Activated B cell treated with CpG ODN at 0.5 μM for 24 hours (primary cell): ENCODE measurements at places on chromosomes 12 and 14.

DNA sequence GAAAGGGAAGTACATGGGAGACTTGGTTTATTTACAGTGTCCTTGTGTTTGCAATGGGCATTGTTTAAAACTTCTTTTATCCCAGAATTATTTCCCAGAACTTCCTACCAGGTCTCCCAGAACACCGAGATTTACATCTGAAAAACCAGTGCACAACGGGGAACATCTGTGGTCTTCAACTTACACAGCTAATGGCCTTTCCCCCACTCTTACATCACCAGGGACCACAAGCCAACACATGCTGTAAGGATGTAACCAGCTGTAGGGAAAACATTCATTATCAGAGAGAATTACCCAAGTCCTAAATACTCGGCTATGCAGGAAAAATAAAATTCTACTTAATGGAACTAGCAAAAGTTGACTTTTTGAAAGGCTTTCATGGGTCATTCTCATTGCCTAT is 267.6 kb downstream of the DUSP6 start:
- no peak for DNase-seq

DNA sequence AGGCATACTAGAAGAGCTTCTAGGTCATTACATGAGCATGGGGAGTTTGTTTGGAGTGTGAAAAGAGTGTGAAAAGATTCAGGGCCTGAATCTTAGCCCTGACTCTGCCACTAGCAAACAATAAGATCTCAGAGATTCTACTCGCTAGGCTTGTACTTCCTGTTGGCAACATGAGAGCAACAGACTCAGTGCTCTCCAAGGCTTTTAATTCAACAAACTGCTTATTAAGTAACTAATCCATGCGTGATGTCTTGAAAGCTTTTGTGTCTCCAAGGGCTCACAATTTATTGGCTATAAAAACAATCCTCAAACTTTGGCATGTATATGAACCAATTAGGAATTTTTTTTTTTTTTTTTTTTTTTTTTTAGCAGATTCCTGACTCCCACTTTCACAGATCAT is 105.1 kb downstream of the STXBP6 start:
- DNase-seq: no peak

DNA sequence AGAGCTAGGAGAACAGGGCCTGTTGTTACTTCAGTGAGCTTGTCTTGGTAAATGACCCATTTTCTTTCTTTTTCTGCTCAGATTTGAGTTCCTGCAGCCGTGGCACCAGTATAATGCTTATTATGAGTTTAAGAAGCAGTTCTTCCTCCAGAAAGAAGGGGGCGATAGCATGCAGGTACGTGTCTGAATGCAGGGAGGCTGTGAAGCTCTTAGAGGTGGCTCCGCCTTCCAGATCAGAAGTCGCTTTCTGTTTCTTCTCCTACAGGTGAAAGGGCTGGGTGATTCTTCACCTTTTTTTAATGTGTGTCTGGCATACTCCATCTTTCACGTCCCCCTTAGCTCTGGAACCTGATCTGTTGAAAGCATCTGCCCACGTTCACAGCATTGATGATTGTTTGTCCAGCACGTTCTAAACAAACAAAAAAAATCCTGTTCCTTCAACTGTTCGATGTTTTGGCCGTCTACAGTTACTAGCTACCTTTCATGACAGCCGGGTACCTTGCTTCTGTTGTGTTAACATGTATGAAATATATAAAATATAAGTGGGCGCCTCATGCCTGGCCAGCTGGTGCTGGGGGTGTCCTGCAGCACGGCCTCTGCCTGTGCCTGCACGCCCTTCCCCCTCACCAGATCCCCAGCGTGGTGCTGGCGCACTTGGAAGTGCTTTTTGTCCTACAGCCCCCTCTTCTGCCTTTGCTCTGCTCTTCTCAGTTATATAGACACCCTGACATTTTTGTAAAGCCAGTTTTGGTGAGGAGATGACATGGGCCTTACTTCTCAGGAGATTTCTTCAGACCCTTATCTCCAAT is 44.6 kb downstream of the SFSWAP start:
- DNase-seq: no peak

GRCh38 chr12:82383930-82384552 is 25.7 kb downstream of the METTL25 start:
- no peak for DNase-seq

GRCh38 chr12:5022465-5023061 is 21.1 kb upstream of the KCNA5 start:
- DNase-seq: peak; percentile 49

GRCh38 chr12:130658145-130658911 is 57.8 kb downstream of the RIMBP2 start:
- no peak for DNase-seq

GRCh38 chr12:124279315-124279714 is 15.6 kb upstream of the RFLNA start:
- no peak for DNase-seq

DNA sequence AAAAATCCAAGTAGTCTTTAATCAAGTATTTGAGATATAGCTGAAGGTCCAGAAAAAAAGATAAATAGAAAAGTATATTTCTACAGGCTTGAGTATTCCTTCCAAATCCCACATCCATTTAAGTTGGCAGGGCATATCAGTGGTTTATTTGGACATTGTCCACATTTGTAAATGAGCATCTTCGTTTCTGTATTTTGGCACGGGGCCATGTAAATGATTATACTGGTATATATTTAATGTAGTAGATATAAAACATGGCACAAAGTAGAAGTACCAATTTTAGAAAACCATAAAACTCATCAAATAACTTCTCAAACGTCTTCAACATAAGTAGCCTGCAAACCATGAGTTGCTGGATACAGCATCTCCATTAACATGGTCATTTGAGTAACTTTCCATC is 437.4 kb upstream of the SOX5 start:
- DNase-seq: no peak

GRCh38 chr14:22428700-22429291 is 160.2 kb downstream of the DAD1 start:
- DNase-seq: no peak

DNA sequence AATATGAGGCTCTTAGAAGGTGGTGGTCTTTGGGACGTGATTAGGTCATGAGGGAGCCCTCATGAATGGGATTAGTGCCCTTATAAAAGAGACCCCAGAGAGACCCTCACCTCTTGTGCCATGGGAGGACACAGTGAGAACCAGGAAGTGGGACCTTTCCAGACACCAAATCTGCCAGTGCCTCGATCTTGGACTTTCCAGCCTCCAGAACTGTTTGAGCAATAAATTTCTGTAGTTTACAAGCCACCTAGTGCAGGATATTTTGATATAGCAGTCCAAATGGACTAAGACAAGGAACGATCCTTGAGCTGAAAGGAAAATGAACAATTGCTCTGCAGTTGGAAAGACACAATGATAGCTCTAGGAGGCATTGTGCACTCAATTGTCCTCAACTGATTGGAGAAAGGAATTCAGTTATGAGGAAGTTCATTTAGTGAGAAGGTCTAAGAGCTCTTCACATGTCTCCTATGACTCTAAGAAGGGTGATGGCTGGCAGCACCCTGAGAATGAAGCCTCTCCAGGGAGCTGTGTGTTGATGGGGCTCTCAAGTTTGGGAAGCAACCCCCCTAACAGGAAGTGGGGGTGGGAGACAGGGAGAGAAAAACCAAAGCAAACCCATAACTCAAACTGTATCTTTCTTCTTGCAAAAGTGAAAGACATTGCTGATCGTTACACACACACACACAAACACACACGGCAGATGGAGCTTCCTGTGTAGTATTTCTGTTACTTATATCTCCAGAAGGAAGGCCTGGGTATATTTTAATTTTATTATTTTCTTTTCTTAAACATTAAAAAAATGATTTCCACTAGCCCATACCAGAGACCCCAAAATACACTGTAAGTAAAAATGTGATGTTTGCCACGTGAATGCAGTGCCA is 21.0 kb downstream of the CHST11 start:
- no peak for DNase-seq

GRCh38 chr14:67765192-67765834 is 51.1 kb downstream of the ZFYVE26 start:
- no peak for DNase-seq

DNA sequence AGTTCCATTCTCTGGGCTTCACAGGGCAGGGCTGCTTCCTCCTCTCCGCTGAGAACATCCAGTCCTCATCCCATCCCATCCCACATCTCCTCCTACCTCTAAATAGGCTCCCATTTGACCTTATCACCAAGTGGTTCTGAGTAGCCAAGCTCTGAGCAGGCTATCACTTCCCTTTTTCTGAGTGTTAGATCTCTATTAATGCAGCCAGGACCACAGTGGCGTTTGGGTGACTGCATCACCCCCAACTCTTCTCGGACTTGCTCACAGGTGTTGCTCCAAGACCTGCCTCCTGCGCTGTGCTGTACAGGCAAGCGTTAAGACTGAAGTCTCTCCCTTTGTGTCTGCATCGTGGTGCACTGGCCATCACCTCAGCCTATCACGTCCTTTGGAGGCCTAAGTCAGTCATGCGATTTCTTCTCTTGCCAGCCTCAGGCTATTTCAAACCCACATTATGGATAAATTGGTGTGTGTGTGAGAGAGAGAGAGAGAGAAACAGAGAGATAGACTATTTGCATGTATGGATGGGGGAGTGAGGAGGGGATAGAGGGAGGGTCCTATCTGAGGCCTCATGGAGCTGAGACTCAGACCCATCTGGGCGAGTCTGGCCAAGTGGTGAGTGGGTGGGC is 12.4 kb upstream of the HHIPL1 start:
- DNase-seq: no peak

GRCh38 chr14:58152014-58152857 is at the start of gene ARMH4:
TSS of gene ARMH4 (minus strand) at chr14:58152213. CDS start at chr14:58139358, 12,855 bp downstream.
- DNase-seq: peak; percentile 60

- DNase-seq: no peak
Measured at GRCh38 chr12:127448906-127449305, 818.1 kb upstream of the TMEM132C start.

DNA sequence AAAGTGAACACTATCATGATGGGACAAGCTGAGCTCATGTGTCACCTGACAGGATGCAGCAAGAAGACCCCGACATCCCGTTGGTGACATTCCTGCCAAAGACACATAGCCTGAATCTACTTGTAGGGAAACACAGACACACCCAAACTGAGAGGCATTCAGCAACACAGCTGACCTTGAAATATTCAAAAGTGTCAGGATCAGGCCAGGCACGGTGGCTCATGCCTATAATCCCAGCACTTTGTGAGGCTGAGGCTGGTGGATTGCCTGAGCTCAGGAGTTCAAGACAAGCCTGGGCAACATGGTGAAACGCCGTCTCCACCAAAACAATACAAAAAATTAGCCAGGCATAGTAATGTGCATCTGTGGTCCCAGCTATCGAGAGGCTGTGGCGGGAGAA is 232.0 kb upstream of the PLXNC1 start:
- no peak for DNase-seq

DNA sequence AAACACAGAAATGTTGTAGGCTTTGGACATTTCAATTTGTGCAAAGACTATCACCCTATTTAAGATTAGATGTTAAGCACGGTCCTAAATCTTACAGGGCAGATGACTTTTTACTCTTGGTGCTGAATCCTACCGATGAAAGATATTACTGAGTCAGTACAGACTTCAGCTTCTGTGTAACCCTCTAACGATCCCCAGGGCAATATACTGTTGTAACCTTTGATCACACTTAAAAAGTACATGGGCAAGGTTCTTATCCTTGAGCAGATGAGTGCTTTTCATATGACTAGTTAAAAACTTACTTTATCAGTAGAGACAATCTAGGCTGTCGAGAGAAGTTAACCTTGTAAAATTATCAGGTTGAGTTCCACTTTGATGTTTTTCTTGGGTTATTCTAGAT is 22.5 kb downstream of the PDE3A start:
- no peak for DNase-seq

DNA sequence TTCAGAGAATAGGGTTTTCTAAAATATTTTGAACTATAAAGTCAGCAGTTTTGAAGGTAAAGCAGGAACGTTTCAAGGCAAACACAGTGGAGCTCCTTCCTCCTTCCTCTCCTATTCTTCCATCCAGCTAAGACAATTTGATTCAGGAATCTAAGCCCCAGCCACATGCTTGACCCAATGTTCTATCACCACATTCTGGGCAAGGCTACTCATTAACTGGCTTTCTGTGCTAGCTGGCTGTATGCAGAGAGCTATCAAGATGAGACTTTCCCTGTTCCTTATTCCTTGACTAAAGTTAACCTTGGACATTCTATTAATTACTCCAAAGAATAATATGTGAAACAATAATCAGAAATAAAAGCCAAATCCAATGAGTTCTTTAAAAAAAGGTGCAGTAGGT is 266.9 kb downstream of the NOVA1 start:
- DNase-seq: no peak

GRCh38 chr14:34013721-34014060 is 62.8 kb upstream of the EGLN3 start:
- no peak for DNase-seq

DNA sequence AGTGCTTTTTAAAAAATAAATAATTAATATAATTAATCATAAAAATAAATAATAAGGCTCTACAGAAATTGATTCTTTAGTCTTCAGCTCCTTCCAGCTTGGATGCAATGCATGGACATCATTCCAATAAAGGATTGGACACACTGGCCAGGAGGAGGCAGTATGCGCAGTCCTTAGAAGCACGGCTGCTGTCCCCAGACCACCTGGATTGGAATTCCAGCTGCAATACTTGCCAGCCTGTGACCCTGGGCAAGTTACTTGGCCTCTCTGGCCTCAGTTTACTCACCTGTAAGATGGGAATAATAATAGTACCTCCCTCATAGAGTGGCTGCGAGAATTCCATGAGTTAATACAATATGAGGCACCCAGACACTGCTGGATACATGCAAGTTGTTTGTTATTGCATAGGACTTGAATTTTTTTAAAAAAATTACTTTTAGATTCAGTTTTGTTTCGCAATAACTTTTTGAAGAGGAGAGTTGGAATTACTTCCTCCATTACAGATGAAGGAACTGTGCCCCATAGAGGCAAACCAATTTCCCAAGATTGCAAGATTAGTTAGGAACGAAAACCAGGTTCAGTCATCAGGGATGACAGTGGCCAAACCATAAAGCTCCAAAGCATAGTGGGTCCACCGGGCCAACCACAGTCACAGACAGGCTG is 12.2 kb downstream of the RPH3A start:
- no peak for DNase-seq

- no peak for DNase-seq
Measured at GRCh38 chr12:57893431-57894353, 47.2 kb upstream of the CTDSP2 start.

DNA sequence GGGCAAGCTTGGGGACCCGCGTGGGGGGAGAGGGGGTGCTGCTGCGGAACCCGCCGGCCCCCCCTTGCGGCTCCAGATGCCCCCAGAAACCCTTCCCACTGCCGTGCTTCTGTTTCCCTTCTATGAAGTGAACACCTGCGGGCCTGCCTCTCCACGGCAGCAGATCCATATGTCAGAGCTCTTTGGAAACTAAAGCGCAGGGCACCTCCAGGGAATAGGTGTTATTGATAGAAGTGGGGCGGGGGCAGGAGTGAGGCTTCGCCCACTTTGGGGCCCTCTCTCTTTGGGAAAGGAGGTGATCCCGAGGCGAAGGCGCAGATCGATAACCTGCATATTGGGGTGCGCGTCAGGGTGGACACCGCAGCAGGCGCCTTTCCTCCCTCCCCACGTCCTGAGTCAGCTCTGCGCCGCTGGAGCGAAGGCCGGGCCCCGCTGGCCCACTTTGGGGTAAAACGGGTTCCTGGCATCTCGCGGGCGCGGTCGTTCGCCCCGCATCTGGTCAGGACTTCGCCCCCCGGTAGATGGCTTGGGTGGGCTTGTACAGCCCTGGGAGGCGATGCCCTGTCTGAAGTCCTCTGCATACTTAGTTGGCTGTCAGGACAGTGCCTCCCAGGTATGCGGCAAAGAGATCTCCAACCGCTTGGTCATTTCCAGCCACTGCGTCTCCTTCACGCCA is 524 bp downstream of the KMT5A start:
- DNase-seq: no peak

- DNase-seq: no peak
Measured at GRCh38 chr12:103691063-103691462, 104.0 kb downstream of the STAB2 start.
